Mesothelial cell of epicardium (in vitro differentiated cells): ENCODE measurements at places on chromosomes 7 and 10.

DNA sequence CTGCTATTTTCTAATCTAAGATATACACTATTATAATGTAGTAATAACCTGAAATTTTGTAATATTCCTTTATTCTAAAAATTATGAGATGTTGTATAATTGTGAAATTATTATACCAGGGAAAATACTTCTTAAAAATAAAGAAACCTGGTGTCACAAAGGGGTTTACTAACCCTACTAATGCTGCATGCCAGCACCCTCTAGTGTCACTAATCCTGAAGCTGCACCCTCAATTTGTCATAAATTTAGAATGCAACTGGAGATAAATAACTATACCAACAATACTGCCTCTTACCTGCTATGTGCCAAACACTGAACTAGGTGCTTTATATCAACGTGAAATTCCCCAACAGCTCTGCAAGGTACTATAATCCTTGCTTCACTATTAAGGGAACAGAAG, 30.8 kb downstream of the TM9SF3 start:
- DNase-seq, result no peak

DNA sequence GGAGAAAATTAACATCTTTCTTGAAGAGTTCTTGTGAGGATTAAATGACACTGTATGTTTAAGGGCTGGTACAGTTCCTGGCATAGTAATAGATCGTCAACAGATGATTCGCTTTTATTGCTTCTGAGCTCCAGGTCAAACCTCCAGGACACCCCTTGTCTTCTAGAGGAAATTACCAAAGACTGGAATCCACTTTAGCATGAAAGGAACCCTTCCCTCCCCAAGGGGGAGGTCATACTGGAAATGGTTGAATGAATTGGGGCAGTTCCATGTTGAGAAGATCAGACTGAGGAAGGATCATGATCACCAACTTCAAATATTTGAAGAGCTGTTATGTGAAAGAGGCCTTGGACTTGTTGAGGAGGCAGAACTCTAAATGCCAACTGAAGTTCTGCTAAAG, 8.9 kb downstream of the NFE2L3 start:
- DNase-seq, result no peak

GRCh38 chr7:120276720-120277119, 3.7 kb downstream of the KCND2 start:
- DNase-seq, result no peak

GRCh38 chr10:77518241-77518909, 119.2 kb downstream of the KCNMA1 start:
- DNase-seq, result no peak

DNA sequence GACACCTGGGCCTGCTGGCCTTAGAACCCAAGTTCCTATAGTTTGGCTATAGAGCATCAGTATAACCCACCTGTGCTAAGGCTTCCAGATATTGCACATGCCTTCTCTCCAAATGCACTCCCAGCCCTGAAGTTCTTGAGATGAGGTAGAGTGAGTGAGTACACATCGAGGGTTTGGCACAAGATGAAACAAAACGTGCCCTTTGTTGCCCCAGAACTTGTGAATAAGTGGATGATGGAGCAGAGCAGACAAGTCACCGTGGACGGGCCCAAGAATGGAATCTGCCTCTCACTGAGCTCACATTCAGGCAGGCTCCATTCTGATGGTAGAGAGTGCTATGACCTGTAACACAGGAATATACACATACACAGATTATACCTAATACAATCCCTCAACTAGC, 73.0 kb upstream of the STK17A start:
- DNase-seq, result no peak

GRCh38 chr7:68031180-68031943, 1034.7 kb downstream of the TYW1 start:
- peak; percentile 0 for DNase-seq

DNA sequence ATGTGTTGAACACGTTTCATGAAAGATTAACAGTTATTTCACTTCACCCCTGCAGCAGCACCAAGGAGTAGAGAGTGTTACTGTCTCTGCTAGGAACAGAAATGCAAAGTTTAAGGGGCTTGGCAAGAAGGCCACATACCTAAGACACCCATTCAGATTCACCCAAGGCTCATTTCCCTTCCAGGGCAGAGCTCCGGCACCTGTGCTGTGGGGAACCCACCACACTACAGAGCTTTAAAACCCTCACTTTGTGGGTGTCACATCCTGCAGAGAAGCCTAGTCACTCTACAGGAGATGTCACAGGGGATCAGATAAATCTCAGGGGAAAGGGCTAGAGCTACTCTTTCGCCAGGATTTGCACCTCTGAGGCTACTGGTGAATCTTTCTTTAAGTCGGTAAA, 176.1 kb upstream of the KLF6 start:
- DNase-seq, result no peak

- no peak for DNase-seq
Measured at GRCh38 chr7:83976302-83976701, 218.3 kb downstream of the SEMA3A start.

GRCh38 chr7:84232646-84233045, 38.1 kb upstream of the SEMA3A start:
- no peak for DNase-seq

DNA sequence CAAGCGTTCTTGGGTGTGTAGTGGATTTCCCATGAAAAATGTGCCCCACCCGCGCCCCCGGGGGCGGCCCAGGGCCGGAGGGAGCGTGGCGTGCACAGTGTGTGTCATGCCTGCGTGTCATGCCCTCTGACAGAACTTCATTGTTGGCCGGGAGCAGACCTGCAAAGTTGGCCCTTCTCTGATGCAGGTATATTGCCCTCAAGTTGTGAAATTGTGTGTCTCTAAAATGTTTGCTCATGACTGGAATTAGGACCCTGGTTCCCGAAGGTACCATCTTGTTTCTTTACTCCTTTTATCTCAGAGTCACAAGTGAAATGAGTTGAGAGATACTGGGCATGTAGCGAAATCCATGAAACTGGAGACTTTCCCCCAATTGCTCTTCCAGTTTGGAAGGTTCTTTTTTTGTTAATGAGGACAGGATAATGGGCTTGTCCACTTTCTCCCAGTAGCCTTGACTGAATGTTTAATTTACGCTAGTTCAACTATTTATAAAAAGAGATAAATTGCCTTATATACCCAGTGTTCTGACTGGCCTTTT, 26.2 kb downstream of the ADK start:
- DNase-seq, result no peak

DNA sequence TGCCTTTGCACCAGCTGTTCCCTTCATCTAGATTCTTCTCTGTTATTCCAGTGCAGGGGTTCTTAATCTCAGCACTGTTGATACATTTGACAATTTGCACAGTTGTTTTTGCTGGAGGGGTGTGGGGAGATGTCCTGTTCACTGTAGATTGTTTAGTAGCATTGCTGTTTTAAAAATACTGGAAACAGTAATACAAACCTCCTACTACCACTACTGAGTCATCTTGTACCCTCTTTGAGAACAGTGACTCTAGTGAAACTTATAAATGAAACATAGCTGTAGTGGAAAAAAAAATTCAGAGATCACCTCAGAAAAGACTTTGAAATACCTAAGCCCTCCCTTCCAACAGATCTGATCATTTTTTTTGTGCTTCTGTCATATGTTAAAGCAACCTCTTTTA, 154.8 kb upstream of the TMEM196 start:
- no peak for DNase-seq

DNA sequence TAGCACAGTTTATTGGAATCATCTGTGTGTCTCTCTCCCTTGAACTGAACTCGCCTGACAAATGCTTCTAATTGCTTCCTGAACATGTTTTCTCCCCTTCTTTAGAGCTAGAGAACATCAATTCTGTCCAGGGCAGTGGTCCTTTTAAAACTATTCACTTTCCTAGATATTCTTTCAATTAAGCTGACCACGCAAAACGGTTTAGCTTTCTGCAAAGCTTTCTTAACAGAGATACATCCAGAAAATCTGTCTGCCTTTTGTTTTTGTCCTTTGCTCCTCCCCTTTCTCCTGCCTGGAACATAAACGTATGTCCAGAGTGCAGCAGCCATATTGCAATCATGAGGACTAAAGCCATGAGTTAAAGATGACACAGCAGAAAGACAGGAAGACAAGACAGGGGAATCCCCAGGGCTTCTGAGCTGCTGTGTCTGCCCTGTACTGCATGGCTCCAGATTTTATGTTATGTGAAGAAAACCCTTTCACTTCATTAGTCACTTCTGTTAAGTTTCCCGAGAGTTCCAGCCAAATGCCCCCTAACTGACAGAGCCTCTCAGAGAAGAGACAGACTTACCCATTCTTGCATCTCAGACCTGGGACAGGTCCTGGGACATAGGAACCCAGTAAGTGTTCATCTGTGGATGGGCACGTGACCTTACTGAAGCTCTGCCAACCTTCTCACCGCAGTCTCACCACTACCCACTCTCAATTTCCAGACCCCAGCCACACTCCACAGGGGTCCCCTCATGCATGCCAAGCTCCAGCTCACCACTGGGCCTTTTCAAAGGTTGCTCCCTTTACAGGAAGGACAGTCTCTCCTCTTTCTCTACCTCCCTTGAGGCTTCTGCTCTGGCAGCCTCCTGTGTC, 35.0 kb upstream of the CPXM2 start:
- no peak for DNase-seq

- no peak for DNase-seq
Measured at GRCh38 chr10:17179002-17179401, 22.5 kb downstream of the TRDMT1 start.

- no peak for DNase-seq
Measured at GRCh38 chr10:1567742-1568495, 169.4 kb downstream of the ADARB2 start.

- DNase-seq, result no peak
Measured at GRCh38 chr7:144987686-144988085, 151.8 kb upstream of the TPK1 start.

DNA sequence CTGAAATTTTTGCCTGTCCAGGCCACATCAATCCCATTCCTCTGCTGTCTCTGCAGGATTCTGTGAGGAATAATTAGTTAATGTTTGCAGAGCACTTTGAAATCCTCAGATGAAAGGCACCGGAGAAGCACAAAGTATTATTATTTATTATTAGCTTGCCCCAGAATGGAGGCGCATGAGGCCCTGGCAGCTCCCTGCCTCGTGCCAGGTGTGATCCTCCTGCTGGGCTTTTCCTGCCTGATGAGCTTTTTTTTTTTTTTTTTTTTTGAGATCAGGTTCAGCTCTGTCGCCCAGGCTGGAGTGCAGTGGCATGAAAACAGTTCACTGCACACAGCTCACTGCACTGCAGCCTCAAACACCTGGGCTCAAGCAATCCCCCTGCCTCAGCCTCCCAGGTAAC, 65.2 kb downstream of the TCF7L2 start:
- DNase-seq, result no peak

GRCh38 chr7:139702811-139703486, 74.8 kb downstream of the HIPK2 start:
- no peak for DNase-seq

GRCh38 chr7:143892527-143893300, 9.3 kb downstream of the TCAF1 start:
- no peak for DNase-seq

- no peak for DNase-seq
Measured at GRCh38 chr7:84339306-84339705, 144.7 kb upstream of the SEMA3A start.

DNA sequence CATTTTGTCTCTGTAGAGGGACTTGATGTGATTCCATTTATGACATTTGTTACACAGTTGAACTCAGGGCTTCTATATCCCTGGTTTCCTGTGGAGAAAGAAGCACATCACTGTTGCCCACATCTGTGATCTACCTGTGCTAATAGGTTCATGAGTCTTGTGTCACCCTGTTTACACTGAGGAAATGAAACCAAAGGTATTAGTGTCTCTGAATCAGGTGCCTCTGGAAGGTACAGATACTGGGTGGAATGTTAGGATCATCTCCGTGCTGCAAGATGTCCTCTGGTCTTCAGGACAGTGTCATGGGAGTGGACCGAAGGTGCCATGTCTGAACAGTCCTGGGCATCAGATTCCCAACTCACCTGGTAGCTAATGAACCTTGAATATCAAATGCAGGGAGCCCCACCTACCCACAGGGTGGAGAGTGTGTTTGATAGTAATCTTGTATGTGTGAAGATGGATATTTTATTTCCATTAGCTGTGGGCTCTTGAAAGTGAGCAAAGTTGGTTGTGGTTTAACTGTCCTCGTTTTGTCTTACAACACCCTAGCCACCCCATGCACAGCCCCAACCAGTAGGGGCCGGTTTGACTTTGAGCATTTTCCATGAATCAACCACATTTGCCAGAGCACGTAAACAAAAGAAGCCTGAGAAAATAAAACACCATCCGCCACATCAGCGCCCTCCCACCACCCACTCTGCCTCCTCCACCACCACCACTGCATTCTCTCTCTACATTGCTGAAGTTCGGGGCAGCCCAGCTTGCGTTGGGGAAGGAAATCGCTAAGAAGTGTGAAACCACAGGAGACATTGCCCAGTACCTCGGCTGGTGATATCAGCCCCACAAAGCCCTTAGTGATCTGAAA, 40.7 kb downstream of the TARP start:
- DNase-seq, result no peak

DNA sequence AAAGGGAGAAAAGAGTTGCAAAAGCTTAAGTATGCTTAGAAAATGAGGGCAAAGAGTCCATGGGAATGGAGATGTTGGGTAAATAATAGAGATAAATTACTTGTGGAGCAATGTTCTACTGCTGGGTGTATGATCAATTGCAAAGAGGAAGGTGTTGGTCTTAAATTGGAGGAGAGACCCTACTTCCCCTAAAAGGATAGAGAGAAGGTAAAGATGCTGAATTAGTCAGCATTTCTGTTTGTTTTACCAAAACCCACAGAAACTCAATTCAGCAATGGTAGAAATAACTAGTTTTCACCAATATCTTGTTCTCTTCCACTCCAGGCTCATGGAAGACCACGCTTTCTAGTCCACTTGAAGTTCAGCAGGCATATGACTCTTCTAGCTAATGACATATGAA, 32.1 kb downstream of the ASB4 start:
- no peak for DNase-seq

DNA sequence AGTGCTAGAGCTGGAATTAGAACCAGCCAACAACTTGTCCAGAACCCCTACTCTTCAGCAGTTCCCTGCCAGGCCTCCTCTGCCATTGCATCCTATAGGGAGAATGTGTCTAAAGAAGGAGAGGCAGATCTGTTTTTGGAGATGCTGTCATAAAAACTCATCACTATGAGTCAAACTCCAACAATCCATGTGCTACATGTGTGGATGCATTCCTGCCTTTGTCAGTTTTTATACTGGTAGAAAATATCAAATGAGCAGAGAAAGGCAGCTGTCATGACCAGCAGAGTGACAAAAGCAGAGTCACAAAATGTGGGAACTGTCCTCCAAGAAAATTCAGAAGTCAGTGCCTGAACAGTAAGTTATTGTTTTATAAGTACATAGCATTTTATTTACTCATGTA, 93.0 kb downstream of the ABLIM1 start:
- DNase-seq, result no peak

- DNase-seq, result no peak
Measured at GRCh38 chr7:127845522-127846214, 185.6 kb downstream of the LRRC4 start.

DNA sequence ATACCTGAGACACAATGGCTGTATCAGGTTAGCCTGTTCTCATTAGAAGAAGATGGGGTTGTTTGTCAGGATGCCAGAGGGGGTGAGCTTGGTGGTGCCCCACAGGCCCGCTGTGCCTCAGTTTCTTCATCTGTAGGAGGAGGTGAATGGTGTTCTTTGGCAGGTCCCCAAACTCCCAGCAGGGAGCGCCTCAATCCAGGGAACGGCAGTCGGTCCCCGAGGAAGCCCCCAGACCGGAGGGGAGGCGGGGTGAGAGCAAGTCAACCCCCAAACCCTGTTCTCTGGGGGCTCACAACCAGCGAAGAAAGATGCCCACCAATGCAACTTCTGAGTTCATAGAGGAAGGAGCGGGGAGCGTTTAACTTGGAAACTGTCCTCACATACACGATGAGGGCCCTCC, 16.0 kb downstream of the C10orf105 start:
- DNase-seq, result no peak

- no peak for DNase-seq
Measured at GRCh38 chr7:145088111-145088745, 252.4 kb upstream of the TPK1 start.
